Fibroblast of skin of left biceps (primary cell): ENCODE measurements at places on chromosomes 5 and 9.

- DNase-seq = no peak
Observed at GRCh38 chr9:21810388-21810787, 8.0 kb downstream of the MTAP start.

DNA sequence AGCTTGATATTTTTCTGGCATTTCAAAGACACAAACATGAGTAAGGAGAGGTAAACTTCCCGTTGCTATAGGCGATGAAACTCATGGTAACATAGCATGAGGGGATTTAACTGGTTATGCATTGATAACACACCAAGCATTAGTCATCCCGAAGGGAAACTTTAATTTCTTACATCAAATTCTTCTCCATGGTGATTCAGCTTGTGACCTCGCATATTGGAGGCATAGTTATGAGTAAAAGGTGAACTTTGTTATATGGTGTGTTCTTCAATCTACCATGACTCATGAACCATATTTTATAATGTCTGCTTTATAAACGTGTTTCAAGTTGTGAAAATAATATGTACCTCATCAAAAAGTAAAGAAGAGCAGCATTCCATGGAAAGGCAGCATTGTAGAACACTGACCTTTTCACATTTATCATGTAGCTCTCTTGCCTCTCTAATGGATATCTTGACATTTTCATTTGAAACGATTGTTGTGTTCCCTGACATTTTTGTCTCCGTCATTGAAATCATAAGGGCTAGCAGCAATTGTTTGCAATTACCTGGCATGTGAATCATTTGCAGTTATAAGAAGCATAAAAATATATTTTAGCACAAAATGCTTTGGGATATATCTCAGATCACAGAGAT lies 491.8 kb downstream of the ANXA1 start:
- DNase-seq = peak; percentile 19

DNA sequence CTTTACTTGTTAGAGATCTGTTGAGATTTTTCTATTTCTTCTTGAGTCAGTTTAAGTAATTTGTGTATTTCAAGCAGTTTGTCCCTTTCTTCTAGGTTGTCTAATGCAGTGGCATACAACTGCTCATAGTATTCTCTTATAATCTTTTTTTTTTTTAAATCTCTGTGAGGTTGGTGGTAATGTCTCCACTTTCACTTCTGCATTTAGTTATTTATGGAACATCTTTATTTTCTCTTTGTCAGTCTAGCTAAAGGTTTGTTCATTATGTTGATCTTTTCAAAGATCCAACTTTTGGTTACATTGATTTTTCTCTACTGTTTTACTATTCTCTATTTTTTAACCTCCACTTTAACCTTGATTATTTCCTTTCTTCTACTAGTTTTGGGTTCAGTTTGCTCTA lies 13.8 kb downstream of the FOXE1 start:
- DNase-seq = no peak

DNA sequence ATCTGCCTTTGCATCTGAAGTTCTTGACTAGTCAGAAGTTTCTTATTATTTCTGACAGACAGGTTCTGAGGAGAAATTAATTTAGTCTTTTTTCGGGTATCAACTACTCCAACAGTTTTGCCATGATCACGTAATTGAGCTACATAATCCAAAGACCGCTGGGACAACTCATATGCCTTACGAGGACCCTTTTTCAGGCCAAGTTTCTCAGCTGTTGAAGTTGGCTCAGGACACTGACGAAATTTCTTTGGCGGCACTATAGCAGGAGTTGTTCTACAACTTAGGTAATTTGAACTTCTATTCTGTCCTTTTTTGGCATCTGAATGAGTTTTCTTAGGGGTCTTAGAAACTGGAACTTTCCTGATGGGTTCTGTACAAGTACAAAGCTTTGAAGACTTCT lies 27.2 kb downstream of the SETX start:
- no peak for DNase-seq

DNA sequence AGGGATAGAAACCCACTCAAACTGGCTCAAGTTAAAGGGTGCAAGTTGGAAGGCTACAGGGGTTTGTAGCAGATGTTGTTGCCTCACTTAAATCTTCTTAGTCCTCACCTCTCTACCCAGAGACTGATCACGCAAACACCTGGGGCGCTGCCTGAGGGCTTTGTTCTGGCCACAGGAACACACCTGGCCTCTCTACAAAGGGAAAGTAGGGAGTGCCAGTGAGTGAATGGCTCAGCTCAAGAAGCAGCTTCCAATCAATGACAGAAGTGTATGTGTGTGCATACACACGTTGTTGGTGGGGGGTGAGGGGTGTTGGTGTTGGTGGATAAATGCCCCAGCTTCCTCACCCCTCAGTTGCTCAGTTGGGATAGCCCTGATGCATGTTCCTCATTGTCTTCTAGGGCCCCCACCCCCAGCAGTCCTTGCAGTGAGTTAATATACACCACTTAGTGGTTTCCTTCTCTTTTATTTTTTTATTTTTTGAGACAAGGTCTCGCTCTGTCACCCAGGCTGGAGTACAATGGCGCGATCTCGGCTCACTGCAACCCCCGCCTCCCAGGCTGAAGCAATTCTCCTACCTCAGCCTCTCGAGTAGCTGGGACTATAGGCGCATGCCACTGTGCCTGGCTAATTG lies 30.6 kb upstream of the CTNNA1 start:
- DNase-seq = no peak

DNA sequence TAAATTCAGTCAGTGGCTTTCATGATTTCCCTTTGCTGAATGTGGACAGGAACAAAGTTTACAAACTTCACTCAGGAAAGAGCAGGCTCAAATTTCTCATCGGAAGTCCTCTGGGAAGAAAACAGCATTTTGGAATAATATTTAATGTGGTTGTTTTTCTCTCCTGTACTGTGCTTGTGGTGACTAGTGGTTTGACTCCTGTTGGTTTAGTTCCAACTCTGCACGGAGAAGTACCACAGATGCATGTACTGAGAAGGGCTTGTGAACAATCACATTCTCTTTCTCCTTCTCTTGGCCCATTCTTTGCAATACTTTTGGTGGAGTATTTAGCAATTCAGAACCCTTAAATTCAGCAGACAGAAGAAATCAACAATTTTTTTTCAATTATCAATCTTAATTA lies 13.3 kb downstream of the MPDZ start:
- peak; percentile 39 for DNase-seq

GRCh38 chr9:3441197-3441816 lies 84.5 kb downstream of the RFX3 start:
- no peak for DNase-seq

DNA sequence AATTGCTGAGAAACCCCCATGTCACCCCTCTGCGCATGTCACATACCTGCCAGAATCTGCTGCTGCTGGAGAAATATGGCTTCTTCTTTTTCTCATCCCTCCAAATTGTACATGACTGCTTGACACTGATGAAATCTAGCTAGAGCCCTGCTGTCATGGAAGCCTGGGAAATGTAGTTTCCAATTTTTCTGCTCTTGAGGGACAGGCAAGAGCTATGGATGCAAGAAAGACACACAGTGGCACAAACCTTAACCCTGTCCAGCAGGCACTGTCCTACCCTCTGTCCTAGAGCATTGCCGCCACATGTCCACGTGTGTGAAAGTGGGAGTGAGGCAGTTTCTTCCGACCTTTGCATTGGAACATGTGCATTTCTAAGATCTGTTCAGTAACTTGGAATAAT lies 255.5 kb upstream of the SEMA6A start:
- DNase-seq = no peak

- DNase-seq = no peak
Observed at GRCh38 chr5:2725980-2726765, 25.3 kb downstream of the IRX2 start.

GRCh38 chr9:131447600-131447999 lies 53.7 kb downstream of the PRRC2B start:
- DNase-seq = no peak

GRCh38 chr5:104370523-104370922 lies 807.9 kb upstream of the NUDT12 start:
- no peak for DNase-seq

DNA sequence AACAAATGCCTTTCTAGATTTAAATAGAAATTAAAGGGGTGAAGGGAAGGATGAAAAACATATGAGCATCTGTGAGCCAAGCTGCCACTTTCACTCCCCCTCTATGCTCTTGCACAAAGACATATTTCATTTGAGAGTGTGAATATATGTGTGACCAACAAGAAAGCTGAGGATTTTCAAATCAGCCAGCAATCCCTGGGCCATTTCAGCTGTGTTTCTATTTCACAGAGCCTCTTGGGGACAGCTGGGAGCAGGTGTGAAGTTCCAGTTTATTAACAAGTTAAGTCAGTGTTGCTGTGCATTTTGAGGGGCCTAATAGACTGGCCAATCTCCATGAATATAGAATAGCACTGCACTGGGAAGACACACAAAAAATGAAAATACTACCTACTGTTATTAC lies 248.7 kb upstream of the RGMB start:
- DNase-seq = no peak

GRCh38 chr5:137037848-137038247 lies 461.3 kb downstream of the SPOCK1 start:
- DNase-seq = no peak

- DNase-seq = peak; percentile 89
Observed at GRCh38 chr5:156359476-156359875, 32.5 kb downstream of the SGCD start.

GRCh38 chr9:33742519-33742918 lies 52.8 kb upstream of the PRSS3 start:
- DNase-seq = no peak

DNA sequence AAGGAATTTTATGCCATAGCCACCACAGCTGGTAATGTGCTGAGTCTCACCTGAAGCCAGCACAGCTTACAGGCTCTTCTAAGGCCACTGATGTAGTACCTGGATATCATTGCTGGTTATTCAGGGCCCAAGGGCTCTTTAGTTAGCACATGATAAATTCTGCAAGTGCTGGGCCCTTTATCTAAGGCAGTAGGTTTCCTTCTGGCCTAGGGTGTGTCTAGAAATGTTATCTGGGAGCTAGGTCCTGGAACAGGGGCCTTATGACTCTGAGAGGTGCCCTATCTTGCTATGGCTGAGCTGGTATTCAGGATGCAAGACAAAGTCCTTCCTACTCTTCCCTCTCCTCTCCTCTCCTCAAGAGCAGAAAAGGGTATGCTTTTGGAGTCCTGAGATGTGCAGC lies 1424.5 kb upstream of the NUDT12 start:
- no peak for DNase-seq

DNA sequence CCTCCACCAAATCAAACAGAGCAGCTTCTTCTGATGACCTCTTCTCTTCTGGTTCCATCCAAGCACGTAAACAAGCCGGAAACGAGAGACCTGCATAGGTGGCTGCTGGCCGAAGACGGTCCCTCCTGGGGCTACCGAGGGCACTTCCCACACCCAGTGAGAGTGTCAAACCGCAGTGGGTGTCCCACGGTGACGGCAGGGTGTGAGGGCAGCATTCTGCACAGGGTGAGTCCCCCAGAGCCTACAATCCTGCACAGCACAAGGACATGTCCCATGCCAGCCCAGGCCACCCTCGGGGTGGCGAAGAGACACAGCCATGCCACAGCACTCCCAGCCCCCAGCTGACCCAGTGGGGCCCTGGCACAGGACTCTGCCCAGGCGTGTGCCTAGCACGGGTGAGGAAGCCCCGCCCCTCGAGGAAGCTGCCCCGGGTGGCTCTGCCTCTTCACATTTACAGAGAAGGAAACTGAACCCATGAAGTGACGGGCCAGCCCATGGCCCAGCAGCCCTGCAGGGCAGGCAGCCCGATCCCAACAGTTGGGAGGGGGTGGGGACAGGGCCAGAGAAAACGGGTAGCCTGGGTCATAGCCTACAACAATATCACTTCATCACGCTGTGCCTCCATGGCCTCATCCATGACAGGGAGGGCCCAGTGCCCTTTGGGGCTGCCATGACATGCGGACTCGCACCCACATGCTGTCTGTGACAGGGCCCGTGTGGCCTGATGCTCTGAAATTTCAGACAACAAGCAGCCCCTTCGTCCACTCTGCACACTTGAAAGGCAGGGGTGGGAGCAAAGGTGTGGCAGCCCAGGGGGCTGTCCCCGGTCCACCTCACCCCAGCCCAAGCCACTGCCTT lies 43.2 kb downstream of the SEMA4D start:
- DNase-seq = no peak

GRCh38 chr9:35811381-35812024 lies 559 bp downstream of the SPAG8 start:
- no peak for DNase-seq

DNA sequence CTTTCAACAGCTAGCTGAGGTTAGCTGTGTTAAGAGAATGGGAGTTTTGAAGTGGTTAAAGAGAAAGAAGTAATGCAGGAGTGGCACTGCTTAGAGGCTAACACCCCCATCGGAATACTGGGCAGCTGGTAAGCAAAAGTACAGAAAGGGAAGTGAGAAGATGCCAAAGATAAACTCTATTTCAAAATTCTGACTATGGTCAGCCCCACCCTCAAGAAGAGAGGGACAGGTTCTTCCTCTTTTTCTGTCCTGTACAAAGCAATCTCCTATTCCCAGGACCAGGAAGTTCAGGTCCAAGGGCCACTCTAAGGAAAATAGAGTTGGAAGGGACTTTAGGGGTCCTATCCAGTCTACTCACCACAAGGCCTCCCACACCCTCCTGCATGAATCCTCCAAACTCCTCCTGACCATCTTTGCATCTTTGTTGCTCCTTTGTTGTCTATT lies 45.9 kb upstream of the JAK2 start:
- no peak for DNase-seq
